ENCODE measurements at places on chromosomes 7 and 10. TPM values are rescaled to one million over a fixed set of nuclear protein-coding genes. Genes with fewer than 3 reads are reported as not detected.

Gene CDH23
- 5.2 TPM for polyA plus RNA-seq

Gene ARMC3
- 4.0 TPM for polyA plus RNA-seq

Gene CCM2
- 55.3 TPM for polyA plus RNA-seq

Gene MINDY4
- 8.1 TPM for polyA plus RNA-seq

Gene SP4
- 2.1 TPM for polyA plus RNA-seq

Gene PYROXD2
- polyA plus RNA-seq: 6.9 TPM

Gene CPN1
- polyA plus RNA-seq: not detected

Gene GAD2
- not detected for polyA plus RNA-seq

Gene CPA2
- polyA plus RNA-seq: not detected

- DNase-seq: peak; percentile 9
Measured at GRCh38 chr10:484925-485661, 204.4 kb downstream of the DIP2C start.

GRCh38 chr7:83782628-83783027 is 133.7 kb upstream of the SEMA3E start:
- DNase-seq: no peak

DNA sequence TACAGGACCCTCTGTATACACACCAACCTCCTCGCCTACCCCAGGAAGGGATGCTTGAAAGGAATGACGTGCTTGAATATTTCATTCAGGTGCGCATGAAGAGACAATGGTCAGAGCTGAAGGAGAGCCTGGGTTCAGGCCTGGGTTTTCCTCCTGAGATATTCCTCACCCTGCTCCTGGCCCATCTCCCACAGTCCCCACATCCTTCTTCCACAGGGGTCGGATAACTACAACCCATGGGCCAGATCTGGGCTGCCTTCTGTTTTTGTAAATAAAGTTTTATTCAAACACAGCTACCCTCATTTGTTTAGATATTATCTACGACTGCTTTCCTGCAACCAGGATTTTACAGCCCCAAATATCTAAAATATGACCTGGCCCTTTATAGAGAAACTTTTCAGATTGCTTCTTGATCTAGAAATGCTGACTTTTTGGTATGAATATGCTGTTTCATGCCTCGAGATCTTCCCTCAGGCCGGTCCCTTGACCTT is 1.8 kb upstream of the RADIL start:
- no peak for DNase-seq

GRCh38 chr7:3134745-3135144 is 91.1 kb upstream of the CARD11 start:
- no peak for DNase-seq

- no peak for DNase-seq
Measured at GRCh38 chr10:29621161-29621560, 13.6 kb downstream of the SVIL start.

- DNase-seq: no peak
Measured at GRCh38 chr10:89153971-89154370, 53.1 kb downstream of the CH25H start.

DNA sequence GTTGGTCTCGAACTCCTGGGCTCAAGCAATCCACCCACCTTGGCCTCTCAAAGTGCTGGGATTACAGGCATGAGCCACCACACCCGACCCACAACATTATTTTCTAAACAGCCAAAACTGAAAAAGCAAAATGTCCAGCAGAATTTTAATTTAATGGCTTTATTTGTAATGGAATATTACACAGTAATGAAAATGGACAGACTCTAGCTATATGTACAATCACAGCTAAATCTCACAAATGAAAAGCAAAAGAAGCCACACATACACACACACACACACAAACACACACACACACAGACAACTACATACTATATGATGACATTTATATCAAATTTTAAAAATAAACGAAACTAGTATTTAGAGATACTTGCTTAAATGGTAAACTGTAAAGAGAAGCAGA is 18.7 kb downstream of the ARHGAP19 start:
- no peak for DNase-seq

- DNase-seq: no peak
Measured at GRCh38 chr7:50533866-50534265, 31.3 kb downstream of the DDC start.

DNA sequence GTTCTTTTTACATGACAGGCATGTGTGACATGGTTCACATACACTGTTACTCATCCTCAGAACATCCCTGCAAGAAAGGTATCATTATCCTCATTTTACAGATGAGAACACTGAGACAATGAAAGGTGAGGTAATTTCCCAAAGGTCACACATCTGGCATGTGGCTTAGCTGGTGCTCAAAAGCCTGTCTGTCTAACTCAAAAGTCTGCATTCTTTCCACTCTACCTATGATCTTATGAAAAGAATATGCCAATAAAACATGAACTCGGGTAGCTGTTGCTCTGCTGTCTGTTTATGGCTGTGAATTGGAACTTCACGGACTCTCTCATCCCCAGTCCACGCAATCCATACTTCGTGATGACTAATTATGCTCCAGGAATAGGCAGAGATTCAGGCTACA is 79.0 kb upstream of the ODAD2 start:
- DNase-seq: no peak

DNA sequence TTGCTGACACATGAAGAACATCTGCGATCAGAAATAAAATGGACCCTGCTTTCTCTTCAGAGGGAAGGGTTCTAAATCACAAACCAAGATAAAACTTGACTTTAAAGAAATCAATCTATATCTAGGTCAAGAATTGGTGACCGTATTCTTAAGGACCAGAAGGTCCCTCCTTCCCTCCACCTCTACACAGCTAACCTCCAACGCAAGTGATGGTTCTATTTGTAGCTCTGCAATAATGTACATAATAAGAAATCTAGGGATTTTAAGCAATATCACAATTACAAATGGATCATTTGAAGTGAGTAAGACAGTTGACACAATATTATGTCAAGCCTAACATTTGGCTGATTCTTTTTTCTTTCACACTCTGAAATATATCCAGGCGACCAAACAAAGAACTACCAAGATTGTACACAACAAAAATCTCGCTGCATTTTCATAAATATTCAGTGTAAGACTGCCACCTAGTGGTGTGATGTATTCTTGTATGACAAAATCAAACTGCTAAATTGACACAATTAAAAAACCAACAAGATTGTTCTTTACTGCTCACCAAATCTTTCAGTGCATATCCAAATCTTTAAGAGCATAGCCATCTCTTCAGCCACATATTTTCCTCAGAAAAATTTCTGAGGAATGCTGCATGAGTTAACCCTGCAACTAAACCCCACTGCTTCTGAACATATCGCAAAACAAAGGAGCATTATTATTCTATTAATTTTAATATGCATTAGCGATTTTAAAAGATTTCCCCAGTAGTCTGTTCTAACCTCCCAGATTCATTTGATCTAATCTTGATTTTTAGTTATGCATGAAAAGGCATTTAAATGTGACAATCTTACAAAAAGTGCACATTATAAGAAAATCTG is 44.5 kb downstream of the ICA1 start:
- DNase-seq: peak; percentile 90

GRCh38 chr7:631291-631711 is 95.2 kb upstream of the DNAAF5 start:
- DNase-seq: no peak

DNA sequence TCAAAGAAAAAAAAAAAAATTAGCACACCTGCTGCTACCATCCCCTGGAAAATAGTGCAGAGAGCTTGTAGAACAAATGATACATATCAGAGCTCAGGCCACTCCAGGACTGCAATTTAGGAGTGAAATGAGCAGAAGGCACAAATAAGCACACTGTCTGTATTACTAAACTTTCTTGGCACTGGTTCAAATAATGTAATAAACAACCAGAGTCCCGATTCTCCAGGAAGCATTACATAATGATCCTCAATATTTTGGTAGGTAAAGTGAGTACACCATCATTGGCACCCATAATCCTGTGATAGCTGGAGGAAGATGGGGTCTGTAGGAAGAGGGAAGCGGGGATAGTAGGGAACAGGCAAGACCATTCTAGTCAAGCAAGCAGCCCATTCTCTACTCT is 74.3 kb downstream of the SVOPL start:
- DNase-seq: no peak

DNA sequence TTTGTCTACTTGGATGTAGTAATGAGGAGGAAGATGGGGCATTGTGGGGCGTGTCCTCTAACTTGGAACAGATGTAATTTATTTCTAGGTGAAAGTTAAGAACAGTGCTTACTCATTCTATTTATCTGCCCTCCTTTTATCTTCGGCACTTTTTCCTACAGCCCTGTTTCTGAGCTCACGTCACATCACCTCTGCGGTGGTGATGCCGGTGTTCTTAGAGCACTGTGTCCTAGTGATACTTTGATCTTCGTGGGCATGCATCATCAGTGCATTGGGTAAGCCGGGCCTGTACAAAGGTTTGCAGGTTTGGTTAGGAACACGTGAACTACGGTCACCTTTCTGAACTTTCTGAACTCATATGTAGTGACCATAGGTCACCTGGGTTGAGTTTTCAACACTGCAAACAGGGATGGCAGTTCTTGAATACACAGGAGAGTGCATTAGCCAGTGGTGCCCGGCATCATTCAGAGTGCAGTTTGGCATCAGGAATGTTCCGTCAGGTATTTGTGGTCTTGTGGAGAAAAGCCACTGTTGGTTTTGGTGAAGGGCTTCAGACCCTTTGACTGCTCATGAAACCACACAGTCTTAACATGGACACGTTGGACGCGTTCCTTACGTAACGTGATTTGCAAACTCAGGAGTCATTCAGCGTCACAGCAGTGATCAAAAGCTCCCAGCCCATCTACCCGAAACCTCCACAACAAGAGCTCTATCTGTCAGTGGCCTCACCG is 5.6 kb downstream of the POR start:
- no peak for DNase-seq

GRCh38 chr7:150453181-150453580 is 2.8 kb downstream of the GIMAP8 start:
- DNase-seq: no peak
